Occipital lobe (tissue), 3 donors: ENCODE measurements at places on chromosomes 5 and 9.

DNA sequence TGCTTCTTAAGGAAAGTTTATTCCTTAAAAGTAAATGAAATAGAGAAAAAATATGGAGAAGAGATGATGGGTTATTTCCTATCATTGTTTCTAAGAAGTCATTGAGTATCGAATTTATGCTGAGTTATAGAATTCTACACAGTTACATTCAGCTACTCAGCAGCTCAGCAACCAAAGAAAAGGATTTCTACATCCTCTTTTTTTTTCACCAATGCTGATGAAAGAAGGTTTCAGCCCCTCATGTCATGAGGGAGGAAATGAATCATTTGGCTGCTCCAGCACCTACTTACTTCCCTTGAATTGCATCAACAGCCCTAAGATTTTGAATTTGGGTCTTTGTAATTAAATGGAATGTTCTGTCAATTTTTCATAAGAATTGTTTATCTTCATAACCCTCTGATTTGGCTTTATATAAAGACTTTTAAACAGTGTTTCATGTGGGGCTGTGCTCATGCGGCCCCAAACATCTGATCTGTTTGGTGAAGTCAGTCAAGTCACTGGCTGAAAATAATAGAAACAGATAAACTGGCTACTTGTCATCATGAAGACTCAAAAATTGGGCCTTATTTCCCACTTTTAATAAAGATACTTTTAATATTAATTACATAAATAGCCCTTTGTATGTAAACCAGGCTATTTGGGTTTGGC lies 18.5 kb upstream of the SNX2 start:
- no peak for DNase-seq

DNA sequence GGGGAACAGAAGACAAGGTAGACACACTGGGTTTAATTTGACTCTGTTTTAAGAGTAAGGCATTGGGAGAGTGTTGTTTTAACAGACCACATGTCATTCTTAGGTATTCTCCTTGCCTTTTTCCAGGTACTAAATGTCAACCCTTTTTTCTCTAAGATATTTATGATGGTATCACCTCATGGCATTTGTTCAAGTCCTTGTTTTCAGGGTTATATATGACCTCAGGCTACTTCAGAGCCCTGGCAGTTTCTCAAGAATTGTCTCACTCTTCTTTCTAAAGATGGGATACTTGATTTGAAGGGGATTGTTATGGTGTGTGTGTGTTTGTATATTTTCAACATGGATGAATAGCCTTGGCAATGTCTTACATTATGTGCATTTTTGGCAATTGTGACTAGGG lies 131.1 kb upstream of the ACTBL2 start:
- DNase-seq: no peak

DNA sequence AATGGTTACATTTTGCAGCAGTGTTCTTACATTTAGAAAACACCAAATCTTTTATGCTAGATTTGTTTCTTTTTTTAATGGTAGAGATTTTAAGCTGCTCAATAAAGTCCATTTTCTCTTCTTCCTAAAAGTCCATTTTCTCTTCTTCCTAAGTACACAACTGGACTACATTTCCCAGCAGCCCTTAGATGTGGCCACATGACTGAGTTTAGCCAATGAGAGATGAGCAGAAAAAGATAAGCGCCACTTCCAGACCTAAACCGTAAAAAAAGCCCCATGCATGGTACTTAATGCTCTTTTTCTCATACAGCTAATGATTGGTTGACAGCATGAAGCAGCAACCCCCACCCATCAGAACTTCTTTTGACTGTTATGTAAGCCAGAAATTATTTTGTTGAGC lies 206.7 kb downstream of the FAM114A2 start:
- DNase-seq: no peak

DNA sequence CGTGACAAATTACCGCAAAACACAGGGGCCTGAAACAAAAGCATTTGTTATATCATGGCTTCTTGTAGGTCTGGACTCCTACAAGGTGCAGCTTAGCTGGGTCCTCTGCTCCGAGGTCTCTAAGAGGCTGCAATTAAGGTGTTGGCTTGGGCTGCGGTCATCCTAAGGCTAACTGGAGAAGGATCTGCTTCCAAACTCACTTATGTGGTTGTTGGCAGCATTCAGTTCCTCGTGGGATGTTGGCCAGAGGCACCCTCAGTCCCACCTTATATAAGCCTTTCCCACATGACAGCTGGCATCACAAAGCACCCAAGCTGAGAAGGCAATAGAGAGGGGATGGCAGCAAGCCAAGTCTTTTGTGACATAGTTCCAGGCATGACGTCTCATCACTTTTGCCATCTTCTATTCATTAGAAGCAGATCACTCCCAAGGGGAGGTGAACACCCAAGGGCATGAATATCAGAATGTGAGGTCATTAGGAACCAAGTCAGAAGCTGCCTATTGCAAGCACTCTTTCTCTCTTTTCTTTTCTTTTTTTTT lies 47.9 kb upstream of the ZBTB43 start:
- no peak for DNase-seq

- no peak for DNase-seq
These were observed 105.5 kb upstream of the ZNF462 start for GRCh38 chr9:106757514-106757913.

- no peak for DNase-seq
These were observed 9.6 kb upstream of the NME5 start for GRCh38 chr5:138148811-138149210.

DNA sequence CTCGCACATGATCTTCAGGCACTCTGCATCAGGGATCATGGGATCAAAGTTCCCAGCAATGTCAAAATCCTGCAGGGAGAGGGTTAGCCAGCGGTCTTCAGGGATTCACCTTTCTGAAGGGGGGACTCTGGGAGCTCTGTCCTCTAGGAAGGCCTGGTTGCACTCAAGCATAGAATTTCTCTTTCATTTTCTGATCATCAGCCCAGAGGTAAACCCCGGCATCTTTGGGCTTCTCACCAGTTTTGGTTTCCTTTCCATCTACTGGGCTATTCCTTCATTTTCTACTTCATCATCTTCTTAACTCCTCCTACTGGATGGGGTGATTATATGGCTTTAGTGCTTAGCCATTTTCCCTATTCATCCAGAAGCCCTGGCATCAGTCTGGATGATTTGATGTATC lies 4.6 kb upstream of the DND1 start:
- DNase-seq: no peak

DNA sequence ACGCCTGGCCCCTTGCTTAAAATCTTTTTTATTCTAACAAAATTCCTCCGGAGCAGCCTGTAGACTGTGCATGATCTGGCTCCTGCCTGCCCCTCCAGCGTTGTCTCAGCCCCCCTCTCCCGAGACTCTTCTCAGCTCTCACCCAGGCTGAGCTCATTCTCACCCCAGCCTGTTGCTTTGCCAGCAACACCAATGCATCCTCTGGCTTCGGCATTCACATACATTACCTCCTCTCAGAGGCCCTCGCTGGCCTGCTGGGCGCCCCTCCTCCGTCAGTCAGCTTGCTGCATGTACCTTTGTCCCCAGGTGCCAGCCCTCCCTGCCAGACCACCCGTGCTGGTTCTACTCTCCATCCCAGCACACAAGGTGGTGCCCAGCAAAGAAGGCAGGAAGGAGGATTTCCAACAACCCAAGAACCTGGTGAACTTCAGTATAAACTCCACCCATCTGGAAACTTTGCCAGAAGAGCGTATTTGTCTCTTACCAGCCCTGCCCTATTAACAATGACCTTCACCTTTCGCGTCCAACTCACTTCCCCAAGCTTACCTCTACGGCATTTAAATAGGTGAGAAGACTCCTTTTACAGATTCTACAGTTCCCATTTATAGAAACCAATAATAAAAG lies 35.0 kb downstream of the MYO10 start:
- no peak for DNase-seq

GRCh38 chr5:33235304-33235703 lies 205.5 kb upstream of the TARS1 start:
- no peak for DNase-seq

DNA sequence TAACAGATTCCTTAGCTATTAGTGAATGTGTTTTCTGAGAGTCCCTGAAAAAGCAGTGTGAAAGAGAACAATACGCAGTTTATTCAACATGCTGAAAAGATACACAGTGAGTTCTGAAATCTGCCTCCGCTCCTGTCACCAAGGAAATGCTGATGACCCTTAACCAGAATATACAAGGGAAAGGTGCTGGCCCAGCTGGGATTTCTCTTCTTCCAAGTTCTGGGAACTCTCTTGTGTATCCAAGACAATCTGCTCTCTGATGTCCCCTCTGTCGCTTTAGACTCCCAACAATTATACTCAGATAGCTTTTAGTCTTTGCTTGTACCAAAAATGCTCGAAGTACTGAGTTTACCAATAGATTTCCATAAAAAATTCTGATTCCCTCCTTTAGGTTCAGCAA lies 214.9 kb downstream of the TMEM167A start:
- DNase-seq: no peak

- DNase-seq: no peak
These were observed 45.0 kb downstream of the TENT4A start for GRCh38 chr5:6758236-6758635.

GRCh38 chr9:116042321-116042720 lies 111.3 kb upstream of the PAPPA start:
- no peak for DNase-seq

DNA sequence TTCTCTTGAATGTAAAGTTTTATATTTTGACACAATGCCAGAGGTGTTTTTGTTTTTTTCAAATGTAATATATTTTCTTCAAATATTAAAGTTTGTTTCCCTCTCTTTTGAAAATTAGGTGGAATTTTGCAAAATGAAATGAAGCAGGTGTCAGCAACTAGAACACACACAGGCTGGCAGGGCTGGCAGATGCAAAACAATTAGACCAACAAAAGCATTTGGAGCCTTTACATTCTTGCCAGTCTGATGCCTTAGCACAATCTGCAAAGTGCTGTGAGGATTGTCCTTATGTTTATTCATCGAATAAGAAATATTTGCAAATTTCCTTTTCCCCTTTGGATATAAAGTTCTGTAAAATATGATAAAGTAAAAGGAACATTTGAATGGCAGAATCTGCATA lies 1063.9 kb downstream of the CDH9 start:
- DNase-seq: no peak

DNA sequence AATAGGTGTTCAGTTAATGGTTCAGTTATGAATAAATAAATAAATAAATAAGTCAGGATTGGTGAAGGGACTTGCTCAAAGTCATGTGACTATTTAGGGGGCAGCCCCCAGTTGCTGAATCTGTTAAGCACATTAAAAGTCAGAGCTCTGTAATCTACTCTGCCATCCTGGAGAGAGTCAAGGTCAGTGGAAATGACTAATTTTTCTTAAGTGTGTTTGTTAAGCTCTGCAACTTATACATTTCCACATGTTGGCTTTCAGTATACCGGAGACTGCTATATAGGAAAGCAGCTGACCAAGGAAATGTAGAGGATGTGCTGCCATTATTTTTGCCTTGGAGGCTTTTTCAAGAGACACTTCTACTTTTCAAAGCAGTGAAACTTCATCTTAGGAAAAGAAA lies 57.9 kb downstream of the KIAA1958 start:
- no peak for DNase-seq

- DNase-seq: no peak
These were observed 52.4 kb upstream of the UBAC1 start for GRCh38 chr9:136013524-136014034.

DNA sequence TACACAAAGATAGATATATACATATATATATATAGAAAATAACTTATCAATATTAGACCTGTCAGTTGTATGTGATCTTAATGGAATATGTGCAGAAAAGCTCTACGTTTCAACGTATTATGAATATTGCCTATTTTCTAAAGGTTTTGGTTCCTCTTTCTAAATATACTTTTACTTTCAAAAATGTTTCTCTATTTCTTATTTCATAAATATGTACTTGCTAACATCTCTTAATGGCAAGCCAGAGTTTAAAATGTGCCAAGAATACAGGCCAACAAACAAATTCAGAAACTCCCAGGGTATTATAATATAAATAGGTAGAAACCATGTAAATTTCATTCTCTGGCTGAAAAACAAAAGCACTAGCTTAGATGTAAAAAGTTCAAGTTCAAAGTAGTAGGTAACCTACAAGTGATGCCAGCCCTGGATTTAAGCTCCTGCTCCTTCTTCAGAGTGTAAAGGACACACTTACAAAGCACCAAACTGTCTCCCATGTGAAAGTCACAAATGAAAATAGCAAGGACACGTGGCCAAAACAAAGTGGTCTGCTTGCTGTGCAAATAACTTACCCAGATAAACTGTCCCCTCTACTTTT lies 685.1 kb upstream of the DMAC1 start:
- DNase-seq: no peak

DNA sequence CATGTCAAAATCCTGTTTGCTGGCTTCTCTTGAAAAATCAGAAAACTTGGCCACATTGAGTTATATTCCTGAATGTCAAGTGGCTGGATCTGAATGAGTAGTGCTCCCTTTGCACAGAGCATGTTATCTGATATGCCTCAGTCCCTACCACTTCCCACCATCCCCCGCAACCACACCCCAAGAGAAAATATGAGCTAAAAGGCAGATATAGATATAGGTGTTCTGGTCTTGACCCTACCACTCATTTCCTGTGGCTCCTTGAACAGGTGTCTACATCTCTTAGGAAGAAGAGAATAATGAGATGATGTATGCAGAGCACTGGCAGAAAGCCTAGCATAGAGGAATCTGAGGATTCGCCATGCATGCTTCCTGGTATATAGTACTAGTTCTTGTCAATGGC lies 6.6 kb upstream of the CYSTM1 start:
- DNase-seq: no peak

DNA sequence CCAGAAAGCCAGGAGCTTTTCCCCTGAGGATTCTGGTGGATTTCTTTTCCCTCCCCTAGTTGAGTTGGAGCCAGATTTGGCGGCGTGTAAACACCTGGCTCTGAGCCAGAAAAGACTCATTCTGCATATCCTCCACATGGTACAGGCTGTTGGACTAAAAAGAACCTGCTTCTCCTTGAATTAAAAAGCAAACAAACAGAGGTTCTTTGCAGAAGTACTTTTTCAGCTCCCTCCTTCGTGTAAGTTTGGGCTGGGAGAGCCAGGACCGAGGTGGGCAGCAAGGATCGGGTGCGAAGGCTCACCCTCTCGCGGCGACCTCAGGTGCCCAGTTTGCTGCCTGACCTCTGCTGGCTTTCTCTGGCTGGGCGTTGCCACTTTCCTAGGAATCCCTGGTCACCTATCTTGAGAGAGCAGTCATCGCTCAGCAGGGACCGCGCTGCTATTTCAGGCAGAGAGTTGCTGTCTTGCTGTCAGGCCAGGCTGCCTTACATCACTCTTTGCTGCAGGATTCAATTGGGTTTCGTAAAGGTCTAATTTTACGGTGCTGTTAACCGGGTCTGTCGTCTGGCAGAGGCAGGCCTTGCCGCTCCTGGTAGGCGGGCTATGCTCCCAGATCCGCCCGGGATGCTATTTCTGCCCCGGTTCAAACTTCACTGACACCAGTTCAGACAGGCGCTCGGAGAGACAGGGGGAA lies 3.2 kb downstream of the PAPPA start:
- DNase-seq: no peak

- no peak for DNase-seq
These were observed 110.3 kb upstream of the TARS1 start for GRCh38 chr5:33330426-33330825.

GRCh38 chr9:135184181-135185053 lies 96.9 kb downstream of the OLFM1 start:
- DNase-seq: no peak

- no peak for DNase-seq
These were observed 29.2 kb upstream of the MSANTD3 start for GRCh38 chr9:100397529-100398266.
